Foreskin keratinocyte (primary cell): ENCODE measurements at places on chromosomes 2 and 18. TPM values are rescaled to one million over a fixed set of nuclear protein-coding genes. Genes with fewer than 3 reads are reported as not detected.

ANKRD30B gene
- polyA plus RNA-seq = not detected in 2 replicates

CAPN14 gene
- 0.11 and 0.12 TPM in 2 replicates for polyA plus RNA-seq

CHRND gene
- polyA plus RNA-seq = not detected in 2 replicates

WNT10A gene
- 2.8 and 4.1 TPM in 2 replicates for polyA plus RNA-seq

CNGA3 gene
- polyA plus RNA-seq = not detected in 2 replicates

STK11IP gene
- polyA plus RNA-seq = 16.2 and 16.4 TPM in 2 replicates

LYPD6 gene
- 3.2 and 4.6 TPM in 2 replicates for polyA plus RNA-seq

ATP6V1B1 gene
- 0.08 TPM in 1 of 2 replicates, not detected in the other for polyA plus RNA-seq

FSHR gene
- polyA plus RNA-seq = not detected in 2 replicates

PAIP2B gene
- 0.40 and 0.48 TPM in 2 replicates for polyA plus RNA-seq

PLB1 gene
- 2.1 and 2.2 TPM in 2 replicates for polyA plus RNA-seq

GALNT5 gene
- polyA plus RNA-seq = 2.6 and 4.4 TPM in 2 replicates

POTEC gene
- not detected in 2 replicates for polyA plus RNA-seq

GRB14 gene
- polyA plus RNA-seq = 1.5 and 2.5 TPM in 2 replicates

FSIP2 gene
- polyA plus RNA-seq = 0.01 TPM in 1 of 2 replicates, not detected in the other

FBLN7 gene
- polyA plus RNA-seq = 0.10 and 0.16 TPM in 2 replicates

SIX2 gene
- polyA plus RNA-seq = 0.06 TPM in 1 of 2 replicates, not detected in the other
